Esophagus squamous epithelium (tissue), 5 donors: ENCODE measurements at places on chromosomes 2 and 18.

- no peak for DNase-seq
These were observed 563.1 kb upstream of the FAM98A start for GRCh38 chr2:34162231-34162630.

- no peak for DNase-seq
These were observed 303.9 kb upstream of the FBXO11 start for GRCh38 chr2:48210189-48210588.

DNA sequence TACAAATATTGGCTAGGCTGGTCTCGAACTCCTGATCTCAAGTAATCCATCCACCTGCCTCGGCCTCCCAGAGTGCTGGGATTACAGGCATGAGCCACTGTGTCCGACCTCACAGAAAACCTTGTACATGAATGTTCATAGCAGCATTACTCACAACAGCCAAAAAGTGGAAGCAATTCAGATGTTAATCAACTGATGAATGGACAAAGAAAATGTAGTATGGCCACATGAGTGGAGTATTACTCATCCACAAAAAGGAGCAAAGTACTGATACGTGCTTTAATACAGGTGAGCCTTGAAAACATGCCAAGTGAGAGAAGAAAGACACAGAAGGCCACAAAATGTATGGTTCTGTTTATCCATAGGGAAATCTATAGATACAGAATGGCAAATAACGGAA, 20.6 kb downstream of the CEP192 start:
- DNase-seq: no peak

- no peak for DNase-seq
These were observed 145.0 kb downstream of the CLIP4 start for GRCh38 chr2:29260142-29260772.

DNA sequence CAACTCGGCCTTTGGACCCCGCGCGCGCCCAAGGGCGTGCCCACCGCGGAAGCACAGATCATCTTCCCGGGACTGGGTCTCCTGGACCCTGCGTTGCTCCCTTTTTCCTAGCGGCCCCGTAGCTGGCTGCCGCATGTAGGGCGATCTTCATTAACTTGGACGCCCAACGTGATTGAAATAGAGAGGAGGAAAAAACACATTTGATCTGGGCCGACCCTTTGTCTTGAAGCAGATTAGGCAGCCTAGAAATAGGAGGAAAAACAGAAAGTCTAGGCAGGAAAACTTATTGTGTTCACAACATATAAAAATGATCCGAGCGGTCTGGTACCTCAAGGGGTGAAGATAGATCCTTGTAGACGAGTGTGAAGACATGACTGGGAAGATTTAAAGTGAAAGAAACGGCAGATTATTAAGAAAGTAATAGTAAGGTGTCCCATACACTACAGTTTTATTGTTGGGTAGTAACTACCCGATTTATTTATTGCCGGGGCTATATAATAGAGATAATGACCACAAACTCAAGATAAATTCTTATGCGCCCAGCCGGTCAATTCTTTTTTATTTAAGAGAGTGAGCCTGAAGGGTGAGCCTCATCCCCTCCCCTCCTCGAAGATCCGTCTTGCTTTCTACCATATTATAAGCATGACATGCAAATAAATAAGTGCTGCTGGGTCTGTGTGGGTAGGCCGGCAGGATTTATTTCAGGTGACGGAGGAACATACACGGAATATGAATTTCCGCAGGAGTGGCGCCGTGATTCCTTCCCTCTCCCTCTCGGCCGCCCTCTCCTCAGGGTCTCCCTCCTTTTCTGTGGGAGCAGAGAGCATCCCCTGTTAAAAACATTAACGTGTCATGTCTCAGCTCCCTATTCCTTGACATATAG, 147.4 kb downstream of the MEIS1 start:
- DNase-seq: no peak

DNA sequence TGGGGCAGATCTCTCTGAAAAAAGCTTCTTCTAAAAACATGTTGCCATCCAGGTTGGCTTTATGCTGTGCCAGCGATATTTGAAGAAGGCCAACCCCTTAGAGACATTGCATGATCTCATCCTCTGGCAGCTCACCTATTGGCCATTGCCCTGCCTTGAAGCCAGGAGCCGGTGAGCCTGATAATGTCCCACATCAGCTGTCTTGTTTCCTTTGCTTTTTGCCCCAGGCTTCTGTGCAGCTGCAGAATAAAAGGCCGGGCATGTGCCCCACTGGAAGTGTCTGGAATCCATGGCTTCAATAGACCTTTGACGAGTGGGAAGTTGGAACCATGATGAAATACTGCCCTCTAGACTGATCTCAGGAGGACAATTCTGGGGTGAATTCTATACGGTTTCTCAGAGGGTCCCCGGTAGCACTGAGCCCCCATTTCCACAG, 523.5 kb upstream of the ZEB2 start:
- no peak for DNase-seq

GRCh38 chr2:149068996-149069888, 30.7 kb downstream of the LYPD6B start:
- DNase-seq: no peak

GRCh38 chr2:12424219-12424618, 292.5 kb upstream of the TRIB2 start:
- DNase-seq: no peak

GRCh38 chr2:38574278-38574677, 28.4 kb downstream of the HNRNPLL start:
- no peak for DNase-seq

DNA sequence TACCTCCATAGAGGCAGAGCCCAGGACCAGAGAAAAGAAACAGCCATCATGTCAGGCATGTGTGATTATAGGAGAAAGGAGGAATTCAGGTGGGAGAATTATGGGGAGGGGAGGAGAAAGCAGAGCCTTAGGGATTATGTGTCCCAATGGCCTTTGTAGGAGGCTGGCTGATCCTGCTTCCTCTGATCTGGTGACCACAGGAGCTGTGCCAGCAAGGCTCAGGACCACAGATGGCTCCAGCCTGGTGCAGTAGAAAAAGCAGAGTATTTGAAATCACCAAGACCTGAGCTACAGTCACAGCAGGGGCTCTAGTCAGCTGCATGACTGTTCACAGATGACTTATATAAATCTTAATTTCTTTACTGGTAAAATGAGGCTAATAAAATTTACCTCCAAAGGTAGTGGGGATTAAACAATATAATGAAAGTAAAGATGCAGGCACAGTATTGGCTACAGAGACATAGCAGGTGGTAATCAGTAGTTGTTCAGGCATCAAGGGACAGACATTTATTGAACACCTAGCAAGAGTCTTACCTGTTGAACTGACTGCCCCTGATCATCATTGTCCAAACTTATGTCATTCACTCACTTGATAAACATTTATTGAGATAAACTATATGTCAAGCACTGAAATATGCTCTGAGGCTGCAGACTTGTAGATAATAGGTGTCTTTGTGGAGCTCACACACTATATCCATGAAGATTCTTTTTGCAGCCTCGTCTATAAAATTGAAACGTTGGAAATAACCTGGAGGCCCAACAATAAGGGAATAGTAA, 121.3 kb downstream of the MYCN start:
- DNase-seq: no peak

GRCh38 chr2:41197781-41198180, 745.9 kb upstream of the SLC8A1 start:
- no peak for DNase-seq

GRCh38 chr2:195477996-195478382, 179.0 kb upstream of the SLC39A10 start:
- no peak for DNase-seq

- no peak for DNase-seq
These were observed 336.4 kb downstream of the PARD3B start for GRCh38 chr2:204881655-204882054.

DNA sequence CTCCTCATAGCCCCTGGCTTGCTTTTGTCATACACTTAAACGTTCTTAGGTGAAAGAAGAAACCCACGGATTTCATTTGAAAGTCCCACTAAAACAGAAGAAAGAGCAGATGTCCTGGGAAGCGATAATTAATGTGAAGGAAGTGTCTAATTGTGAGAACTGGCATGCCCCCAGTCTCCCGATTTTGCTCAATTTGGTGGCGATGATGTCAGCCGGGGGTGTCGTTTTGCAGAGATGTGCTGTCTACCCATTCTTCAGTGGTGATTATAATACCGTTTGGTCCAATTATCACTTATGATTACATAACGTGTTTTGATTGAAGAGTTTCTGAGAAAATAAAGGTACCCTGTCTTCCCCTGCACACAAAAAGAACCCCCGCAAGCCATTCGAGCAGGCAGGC, 103.1 kb downstream of the RTN4 start:
- no peak for DNase-seq

GRCh38 chr2:96116879-96117533, 635 bp upstream of the ADRA2B start:
- DNase-seq: no peak

DNA sequence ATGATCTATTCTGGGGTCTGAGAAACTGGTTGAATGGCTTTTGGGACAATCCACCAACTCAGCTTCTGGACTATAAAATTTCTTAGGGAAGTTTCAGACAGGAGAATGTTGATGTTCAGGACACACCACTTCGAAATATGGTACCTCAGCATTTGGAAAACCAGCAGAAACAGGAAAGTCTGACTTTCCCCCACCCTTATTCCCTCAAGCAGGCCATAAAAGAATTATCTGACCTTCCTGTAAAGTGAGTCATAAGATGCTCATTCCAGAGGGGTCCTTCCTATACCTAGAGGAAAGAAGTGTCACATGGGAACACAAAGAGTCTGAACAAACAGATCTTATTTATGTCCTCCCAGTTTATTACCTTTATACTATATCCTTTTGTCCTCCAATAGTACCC, 415.0 kb downstream of the CPS1 start:
- no peak for DNase-seq

- no peak for DNase-seq
These were observed 208.7 kb downstream of the KCNE4 start for GRCh38 chr2:223260681-223261080.

DNA sequence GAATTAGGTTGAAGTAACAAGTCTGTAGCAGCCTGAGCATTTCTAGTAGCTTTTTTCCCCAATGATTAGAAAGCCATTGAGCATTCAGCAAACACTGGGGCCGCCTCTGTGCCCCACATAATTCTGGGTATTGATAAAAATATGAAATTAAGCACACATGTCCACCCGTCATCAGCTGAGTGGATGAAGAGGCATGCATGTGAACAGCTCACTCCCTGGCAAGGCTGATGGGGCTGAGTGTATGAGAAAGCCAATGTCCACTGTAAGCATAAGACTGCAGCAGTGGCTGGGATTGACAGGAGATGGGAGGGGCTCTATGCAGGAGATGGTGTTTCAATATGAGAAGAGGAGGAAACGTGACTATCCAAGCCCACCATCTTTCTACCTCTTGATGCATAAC, 124.4 kb upstream of the KLHL29 start:
- DNase-seq: no peak

DNA sequence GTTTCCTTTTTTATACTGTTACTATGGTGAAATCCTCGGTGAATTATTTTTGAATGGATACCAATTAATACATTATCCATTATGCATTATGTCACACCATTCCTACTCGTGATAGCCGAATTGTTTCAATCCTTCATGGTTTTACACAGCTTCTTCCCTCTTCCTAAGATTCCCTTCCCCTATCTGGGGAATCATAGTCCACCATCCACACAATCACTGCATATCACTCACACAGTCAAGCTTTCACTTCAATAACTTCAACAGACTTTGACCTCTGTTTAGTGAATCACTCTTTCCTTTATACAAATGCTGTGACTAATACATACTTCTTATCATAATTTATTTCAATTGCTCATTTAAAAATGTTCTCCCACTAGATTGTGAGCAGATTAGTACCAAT, 1108.1 kb upstream of the LRRTM1 start:
- DNase-seq: no peak

- DNase-seq: no peak
These were observed 56.3 kb downstream of the PAX3 start for GRCh38 chr2:222242532-222242931.

DNA sequence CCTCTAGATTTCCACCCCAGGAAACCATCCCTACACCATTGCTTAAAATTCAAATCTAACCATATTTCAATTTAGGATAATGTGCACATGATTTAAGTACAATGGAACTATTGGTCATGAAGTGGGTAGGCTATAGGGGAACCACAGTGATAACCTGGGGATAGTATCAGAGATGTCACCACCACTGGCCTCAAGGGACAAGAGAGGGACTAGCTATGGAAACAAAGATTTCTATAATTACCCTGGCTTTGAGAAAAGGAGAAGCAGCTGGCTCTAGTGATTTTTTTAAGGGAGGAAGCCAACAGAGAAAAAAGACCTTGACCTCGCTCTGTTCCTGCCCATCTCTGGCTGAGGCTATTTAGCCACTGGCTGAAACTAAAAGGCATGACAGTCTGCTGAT, 132.0 kb downstream of the MEP1B start:
- no peak for DNase-seq

- DNase-seq: no peak
These were observed 300.9 kb downstream of the CYP26B1 start for GRCh38 chr2:71846669-71847291.

- DNase-seq: no peak
These were observed 74.3 kb downstream of the LYPD1 start for GRCh38 chr2:132595693-132596092.

DNA sequence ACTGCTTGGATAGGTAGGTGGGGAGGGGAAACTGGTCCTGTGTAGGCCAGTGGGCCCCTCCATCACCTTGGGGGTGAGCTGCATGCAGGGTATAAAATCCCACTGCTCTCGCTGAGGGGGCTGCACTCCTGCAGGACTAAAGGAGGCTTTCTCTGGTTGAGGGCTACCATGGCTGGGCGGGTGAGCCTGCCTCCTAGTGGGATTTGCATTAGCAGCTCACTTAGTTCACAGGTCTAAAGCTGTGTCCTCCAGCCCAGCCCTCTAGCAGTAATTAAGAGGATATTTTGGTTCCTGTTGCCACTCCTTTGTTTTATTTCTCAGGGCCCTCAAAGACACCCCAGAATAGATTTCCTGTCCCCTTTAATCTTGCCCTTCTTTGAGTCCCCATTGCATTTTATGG, 24.6 kb downstream of the TMEM127 start:
- DNase-seq: no peak

DNA sequence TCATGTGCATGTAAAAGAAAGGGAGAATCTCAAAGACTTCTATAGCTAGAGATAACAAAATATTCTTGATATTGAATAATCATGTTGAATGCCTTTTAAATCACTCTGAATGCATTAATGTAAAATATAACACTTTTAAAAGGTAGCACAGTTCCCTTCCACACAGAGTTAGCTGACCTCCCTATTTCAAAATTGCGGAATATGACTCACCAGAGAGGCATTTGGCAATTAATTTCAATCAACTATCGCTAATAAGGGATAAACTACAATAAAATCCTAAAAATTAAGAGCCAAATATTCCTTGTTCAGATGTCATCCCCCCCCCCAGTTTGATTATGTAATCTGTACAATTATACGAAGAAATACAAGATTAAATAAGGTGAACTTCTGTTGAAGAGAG, 29.3 kb downstream of the ZC3H15 start:
- DNase-seq: no peak

GRCh38 chr2:70871398-70872211, 36.0 kb upstream of the CD207 start:
- peak; percentile 35 for DNase-seq

DNA sequence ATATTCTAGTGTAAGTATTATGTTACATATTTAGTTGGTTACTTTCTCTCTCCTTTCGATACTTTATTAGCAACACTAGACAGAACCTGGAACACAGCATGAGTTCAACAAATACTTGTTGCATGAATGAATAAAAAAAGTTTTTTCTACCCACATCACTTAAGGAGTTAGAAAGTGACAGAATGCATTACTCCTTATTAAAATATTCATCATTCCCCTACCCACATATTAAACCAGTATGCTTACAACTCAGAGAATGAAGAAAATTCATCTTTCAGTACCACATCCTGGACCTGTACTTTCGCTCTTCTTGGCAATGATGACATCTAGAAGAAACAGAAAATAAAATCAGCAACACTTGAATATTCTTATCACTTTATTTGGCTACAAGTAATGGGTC, 6.0 kb downstream of the SRBD1 start:
- no peak for DNase-seq
